ENCODE measurements at places on chromosomes 7 and 10.

GRCh38 chr7:13236026-13236425 is 548.6 kb downstream of the ARL4A start:
- no peak for DNase-seq

DNA sequence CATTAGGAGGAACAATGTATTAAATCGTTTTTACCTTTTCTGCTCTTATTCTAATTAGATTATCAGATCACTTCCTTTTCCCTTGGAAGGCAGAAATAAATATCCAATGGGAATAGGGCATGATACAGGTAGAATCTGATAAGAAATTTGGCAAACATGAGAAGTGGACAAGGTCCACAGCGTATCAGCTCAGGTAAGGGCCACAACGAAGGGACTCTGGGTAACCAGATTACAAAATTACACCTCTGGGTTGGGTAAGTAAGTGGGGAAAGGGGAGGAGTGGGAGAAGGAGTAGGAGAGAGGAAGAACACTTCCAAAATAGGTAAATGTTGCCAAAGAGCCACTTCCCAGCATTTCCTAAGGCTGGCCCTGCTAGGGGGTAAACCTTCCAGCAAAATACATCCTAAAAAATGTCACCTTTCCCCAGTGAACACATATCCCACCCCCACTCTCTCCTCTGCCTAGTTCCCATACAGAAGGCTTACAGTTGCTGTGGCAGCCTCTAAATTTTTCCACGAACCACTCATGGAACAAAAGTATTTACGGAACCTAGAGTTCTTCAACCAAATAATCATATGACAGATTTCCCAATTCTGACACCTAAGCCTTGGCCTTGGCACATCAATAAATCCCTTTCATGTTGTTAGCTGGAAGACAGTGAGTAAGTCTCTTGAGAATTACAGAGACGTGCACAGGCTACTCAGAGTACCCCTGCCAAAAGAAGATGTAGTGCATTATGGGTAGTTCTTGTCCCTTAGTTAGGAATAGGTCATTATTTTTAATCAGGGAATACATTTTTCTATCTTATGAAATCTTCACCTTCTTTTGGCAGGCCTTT is 51.5 kb upstream of the DLX6 start:
- no peak for DNase-seq

DNA sequence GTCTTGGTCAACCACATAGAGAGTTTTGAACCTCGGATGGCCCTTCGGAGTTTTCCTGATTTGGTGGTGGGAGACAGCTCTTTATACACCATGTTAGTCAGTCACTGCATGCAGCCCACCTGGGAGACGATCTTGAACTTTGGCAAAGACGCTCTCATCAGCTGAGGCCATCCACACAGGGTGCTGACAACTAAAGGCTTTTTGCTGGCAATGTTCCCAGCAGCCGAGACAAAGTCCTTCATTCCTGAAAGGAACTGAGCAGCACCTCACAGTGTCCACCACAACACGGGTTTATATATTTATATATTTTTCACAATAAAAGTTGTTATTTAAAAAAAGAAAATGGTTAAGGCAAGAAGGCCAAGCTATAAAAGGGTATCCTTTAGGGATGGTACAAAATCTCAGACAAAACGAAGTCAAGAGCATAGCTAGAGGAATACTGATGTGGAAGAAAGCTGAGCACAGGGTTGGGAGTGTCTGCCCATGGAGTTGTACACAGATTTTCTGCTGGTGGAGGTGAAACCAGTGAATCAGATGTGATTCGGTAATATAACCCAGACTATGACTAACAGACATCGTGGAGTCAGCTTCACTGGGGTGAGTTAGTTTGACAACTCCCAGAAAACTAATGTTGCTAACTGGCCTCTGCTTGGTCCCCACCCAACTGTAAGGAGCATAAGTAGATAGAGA is 27.4 kb upstream of the CAPZA2 start:
- no peak for DNase-seq

DNA sequence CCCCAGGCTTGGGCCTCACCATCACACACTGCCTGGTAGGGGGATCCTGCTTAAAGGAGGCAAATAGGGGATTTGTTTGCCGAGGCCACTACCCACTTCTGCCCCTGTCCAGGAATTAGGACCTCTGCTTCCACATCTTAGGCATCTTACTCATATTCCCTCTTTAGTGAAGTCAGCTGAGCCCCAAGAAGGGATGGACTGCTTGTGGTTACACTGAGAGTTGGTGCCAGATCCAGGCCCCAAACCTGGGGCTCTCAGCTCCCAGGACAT is 1.6 kb upstream of the GPRIN2 start:
- DNase-seq: no peak

- no peak for DNase-seq
Measured at GRCh38 chr7:12519682-12520009, 50.9 kb upstream of the SCIN start.

DNA sequence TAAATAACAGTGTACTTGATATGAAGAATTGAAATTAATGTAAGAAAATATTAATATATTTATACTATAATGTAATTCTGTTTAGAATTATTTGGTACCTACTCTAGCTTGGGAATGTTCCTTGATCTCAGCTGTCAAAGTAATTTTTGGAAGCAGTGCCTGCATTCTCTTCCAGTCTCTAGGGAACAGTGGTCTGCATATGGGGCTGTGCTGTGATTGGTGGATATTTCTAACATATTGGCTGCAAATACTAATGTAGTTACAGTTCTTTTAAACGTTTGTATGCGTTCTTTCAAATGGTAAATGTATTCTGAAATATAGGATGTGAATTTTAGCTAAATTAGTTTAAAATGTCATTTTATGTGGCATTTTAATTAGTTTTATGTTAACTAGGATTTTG is 87.2 kb downstream of the PHF14 start:
- DNase-seq: no peak

DNA sequence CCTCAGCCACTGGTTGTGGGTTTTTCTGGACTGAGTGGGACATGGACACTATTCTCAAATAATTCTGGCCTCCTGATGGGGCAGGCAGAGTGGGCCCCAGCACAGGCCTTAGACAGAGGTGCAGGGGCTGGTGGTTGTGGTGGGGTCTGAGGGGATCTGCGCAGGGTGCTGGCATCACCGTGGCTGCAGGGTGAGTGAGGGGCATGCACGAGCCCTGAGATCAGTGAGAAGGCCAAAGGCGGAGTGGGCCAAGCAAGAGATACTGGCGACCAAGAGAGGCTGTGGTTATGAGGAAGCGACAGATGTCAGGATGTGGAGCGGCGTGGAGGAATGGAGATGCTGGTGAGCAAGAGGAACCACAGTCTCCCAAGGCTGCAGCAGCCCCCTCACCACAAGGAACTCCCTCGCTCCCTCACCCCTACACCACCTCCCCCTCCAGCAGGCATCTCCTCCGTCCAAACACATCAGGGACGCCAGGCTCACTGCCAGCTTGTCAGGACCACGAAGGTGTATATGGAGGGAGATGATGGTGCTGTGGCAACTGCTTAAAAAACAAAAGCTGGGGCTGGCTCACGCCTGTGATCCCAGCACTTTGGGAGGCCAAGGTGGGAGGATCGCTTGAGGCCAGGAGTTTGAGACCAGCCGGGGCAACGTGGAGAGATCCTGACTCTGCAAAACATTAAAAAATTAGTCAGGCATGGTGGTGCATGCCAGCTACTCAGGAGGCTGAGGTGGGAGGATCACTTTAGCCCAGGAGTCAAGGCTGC is 9.6 kb downstream of the PRF1 start:
- DNase-seq: no peak

GRCh38 chr7:24378871-24379616 is 95.1 kb downstream of the NPY start:
- DNase-seq: no peak

- DNase-seq: no peak
Measured at GRCh38 chr10:655184-655583, 34.3 kb downstream of the DIP2C start.

GRCh38 chr7:414681-415560 is 104.7 kb downstream of the PDGFA start:
- DNase-seq: no peak

- no peak for DNase-seq
Measured at GRCh38 chr7:68700414-68700813, 897.9 kb upstream of the AUTS2 start.

- no peak for DNase-seq
Measured at GRCh38 chr7:53383131-53383530, 347.7 kb downstream of the POM121L12 start.

DNA sequence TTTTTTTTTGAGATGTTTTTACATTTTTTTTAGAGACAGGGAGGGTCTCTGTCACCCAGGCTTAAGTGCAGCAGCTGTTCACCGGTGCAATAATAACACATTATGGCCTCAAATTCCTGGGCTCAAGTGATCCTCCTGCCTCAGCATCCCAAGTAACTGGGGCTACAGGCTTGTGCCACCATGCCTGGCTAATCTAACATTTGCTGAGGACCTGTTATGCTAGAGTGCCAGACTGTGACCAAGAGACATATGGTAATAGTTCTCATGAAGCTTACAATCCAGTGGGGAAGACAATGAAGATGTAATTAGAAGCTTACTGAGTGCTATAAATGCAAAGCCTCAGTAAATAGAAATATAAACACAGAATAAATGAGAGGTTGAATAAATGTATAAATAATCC is 17.6 kb upstream of the ORC5 start:
- no peak for DNase-seq

DNA sequence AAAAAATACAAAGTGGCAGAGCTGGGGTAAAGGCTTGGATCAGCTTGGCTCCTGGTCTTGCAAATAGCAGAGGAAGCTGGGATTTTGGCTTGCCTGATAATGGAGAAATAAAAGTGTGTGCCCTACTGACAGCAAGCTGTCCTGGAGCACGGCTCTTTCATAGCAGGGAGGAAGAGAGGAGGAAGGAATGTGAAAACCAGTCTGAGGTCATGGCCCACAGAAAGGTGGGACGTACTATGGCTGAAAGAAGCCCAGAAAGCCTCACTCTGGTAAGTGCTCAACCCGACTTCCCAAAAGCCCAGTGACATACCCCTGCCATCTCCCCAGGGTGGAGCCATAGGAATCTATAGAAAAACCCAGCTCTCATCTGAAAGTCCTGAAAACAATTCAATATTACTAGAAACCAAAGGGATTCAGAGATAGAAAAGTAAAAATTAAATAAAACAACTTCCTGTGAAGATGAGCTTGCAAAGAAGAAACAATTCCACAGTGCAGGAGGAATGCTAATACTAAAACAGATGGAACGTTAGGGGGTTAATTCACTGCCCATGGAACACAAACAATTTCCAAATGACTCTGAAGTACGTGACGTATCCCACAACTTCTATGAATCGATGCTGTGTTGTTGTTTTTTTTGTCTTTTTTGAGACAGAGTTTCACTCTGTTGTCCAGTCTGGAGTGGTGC is 246.7 kb upstream of the PTN start:
- no peak for DNase-seq

DNA sequence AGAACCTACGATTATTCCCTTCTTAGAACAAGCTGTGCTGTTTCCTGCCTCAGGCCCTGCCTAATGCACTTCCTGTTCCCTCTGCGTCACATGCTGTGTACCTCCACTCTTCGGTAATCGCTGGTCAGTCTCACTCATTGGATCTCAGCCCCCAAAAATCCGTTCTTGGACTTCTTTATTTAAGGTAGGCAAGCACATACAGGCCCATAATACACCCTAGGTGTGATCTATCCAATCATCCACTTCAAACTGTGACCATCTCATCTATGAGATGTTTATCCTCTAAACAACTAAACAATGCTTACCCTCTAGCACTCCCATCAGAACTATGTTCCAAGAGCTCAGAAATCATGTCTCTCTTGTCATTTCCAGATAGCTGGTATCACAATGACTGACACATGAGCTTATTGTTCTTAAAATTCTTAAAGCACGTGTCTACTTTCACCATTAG is 83.9 kb downstream of the CADPS2 start:
- DNase-seq: no peak

DNA sequence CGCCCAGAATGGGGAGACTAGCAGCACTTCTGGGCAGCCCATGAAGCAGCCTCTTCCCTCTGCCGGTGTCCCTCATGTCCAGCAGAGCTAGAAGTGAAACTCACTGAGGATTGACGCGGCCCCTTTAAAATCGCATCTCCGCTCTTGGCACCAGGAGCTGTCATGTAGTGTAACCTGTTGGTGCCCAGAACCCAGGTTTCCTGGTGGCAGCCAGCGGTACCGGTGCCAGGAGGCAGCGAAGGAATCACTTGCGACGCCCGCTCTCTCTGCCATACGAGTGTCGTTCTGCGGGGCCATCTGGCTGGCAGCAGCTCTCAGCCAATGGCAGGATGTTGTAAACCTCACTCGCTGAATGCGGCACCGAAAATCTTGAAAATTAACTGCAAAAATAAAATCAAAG is 82.7 kb downstream of the CUX1 start:
- no peak for DNase-seq

DNA sequence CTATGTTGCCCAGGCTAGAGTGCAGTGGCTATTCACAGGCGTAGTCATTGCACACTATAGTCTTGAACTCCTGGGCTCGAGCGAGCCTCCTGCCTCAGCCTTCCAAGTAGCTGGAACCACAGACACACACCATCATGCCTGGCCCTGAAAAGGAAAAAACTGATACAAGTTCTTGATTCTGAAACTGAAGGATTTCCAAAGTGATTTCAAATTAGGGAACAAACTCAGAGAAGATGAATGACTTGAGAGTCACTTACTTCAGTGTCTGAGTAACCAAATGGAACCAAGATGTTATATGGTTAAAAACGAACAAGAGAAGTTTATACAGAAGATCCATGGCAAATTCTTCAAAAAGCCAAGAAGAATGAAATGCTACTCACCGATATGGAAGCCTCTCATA is 14.4 kb downstream of the CWF19L1 start:
- no peak for DNase-seq

DNA sequence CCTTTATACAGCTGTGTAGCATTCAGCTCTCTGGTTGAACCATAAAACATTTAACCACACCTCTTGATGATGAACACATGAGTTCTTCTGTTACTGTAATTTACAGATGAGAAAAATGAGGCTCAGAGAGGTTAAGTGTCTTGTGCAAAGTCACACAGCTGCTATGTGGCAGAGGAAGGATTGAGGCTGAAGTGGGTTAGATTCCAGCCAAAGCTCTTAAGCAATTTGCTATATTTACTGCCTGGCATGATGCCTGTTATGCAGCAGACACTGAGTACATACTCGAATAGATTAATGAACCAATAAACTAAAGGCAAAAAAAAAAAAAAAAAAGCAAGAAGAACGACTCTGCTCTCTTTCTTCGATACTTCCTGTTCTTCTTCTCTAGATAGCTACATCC is 35.7 kb downstream of the GFRA1 start:
- no peak for DNase-seq

DNA sequence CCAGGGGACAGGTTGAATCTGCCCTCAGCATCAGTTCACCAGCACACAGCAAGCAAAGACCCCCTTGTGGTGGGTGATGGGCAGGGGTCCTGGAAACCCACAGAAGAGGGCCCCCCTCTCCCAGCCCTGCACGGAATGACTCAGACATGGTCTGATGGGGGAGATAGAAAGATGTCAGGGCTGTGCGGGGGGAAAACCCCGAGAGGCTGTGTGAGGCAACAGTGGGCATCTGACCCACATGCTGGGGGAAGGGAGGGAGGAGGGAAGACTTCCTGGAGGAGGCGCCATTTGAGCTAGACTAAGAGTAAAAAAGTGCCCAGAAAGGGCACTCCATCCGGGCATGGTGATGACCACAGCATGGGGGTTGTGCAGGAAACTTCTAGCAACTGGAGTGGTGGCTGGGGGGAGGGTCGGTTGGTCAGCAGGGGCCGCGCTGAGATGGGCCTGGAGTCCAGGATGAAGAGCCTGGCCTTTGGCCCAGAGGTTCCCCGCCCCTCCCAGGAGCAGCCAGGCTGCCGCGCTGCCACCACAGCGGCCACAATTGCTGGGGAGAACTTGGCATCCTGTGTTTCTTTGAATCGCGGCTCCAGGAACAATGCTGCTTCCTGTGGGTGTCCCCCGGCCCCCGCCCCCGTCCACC is 2.5 kb downstream of the LFNG start:
- DNase-seq: no peak

All from HFF-Myc (cell line).